Putamen (tissue), 1 donor: ENCODE measurements at places on chromosomes 7 and 10.

GRCh38 chr10:80090121-80090520, 11.7 kb downstream of the TMEM254 start:
- no peak for DNase-seq

GRCh38 chr10:130737621-130738020, 573.9 kb downstream of the TCERG1L start:
- no peak for DNase-seq

DNA sequence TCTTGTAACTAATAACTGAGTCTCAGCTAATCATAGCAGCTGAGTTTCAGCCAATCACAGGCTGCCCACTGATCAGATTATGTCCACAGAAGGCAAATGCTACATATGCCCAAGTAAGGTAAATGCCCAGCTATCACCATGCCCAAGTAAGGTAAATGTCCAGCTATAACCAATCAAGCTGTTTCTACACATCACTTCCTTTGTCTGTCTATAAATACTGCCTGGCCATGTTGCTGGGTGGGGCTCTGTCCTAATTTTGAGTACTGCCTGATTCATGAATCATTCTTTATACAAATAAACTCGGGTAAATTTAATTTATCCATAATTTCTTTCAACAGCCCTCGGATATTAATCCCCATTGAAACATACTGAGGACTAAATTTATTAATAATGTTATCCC, 312.4 kb downstream of the CACNA2D1 start:
- no peak for DNase-seq

GRCh38 chr10:78768041-78768835, 300.5 kb upstream of the ZMIZ1 start:
- DNase-seq = no peak

- DNase-seq = no peak
These were observed 78.0 kb downstream of the PLXNA4 start for GRCh38 chr7:132498319-132498718.

GRCh38 chr10:120945801-120946302, 94.7 kb downstream of the WDR11 start:
- peak; percentile 96 for DNase-seq
